ENCODE measurements at places on chromosomes 13 and 19.

DNA sequence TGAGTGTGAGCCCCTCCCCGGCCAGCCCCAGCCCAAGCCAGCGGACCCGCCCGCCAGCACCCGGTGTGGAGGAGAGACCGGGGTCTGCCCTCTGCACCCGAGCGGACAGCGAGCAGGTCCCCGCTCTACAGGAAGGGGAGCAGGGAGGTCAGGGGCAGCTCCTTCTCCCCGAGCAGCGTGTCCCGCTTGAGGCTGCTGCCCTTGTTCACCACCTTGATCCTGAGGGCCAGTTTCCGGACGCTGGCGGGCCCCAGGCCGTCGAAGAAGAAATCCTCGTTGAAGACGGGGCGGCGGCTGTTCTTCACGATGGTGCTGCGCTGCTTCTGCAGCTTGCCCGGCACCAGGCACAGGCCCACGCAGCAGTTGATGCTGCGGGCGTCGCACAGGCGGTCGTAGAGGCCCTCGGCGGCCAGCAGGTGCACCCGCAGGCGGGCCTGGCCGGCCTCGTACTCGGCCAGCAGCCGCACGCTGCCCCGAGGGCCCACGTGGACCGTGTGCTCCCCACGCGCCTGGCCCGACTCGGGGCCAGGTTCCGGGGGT is 1.9 kb downstream of the C2CD4C start:
- DNase-seq = no peak

GRCh38 chr13:59755632-59756290 is 408.0 kb downstream of the DIAPH3 start:
- DNase-seq = no peak

DNA sequence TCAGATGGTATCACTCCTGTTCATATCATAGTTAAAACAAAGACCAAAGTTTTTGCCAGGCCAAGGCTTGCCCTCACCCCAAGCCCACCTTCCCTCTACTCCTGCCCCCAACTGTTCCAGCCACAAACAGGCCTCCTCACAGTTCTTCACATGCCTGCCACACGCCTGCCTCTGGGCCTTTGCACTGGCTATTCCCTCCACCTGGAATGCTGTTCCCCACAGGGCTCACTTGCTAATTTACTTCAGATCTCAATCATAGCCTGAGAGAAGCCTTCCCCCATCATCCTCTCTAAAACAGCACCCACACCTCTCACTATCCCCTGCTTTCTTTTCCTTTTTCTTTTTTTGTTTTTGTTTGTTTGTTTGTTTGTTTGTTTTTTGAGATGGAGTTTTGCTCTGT is 4.9 kb upstream of the AXL start:
- no peak for DNase-seq

DNA sequence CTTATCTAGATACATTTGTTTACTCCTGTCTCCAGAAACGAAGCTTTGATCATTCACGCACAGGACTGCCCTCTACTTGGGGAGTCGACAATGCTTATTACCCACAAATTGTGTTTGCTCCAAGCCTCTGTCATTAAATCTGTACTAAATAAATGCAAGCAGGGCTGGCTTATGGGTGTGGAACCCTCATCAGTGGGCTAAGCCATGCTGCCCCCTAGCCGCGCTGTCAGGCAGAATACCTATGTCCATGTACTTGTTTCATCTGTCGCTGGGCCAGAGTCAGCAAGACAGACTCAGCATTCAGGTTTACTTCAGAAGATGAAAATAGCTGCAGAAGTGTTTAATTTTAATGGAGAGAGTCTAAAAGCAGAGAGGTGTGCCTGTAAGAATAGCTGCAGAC is 110.0 kb upstream of the PRR20A start:
- no peak for DNase-seq

DNA sequence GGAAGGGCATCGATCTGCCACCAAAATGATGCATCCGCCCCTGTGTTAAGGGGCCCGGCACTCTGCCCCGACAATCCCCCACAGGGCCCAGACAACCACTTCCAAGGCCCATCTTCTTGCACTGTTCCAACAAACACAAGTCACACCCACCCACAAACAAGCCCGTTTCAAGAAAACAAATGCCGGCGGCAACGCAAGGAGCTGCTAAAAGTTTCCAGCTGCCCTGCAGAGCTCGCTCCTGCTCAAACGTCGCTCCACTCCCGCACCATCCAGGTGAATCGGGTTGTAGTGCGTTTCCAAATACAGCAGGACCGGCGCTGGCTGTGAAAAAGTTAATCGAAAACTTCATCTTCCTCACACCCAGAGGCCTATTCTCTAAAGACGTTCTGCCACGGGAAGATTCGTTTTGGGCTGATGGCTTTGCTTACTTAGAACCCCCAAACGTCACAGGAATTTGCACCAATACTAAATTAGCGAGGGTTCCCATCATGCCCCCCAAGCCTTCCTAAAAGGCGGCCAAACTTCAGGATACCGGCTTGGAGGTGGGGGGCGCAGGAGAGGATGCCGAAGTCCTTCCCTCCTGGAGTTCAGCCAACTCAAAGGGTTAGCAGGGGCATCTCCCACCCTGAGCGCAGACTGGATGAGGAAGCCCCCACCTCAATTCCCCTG is 107.4 kb upstream of the DOCK9 start:
- no peak for DNase-seq

DNA sequence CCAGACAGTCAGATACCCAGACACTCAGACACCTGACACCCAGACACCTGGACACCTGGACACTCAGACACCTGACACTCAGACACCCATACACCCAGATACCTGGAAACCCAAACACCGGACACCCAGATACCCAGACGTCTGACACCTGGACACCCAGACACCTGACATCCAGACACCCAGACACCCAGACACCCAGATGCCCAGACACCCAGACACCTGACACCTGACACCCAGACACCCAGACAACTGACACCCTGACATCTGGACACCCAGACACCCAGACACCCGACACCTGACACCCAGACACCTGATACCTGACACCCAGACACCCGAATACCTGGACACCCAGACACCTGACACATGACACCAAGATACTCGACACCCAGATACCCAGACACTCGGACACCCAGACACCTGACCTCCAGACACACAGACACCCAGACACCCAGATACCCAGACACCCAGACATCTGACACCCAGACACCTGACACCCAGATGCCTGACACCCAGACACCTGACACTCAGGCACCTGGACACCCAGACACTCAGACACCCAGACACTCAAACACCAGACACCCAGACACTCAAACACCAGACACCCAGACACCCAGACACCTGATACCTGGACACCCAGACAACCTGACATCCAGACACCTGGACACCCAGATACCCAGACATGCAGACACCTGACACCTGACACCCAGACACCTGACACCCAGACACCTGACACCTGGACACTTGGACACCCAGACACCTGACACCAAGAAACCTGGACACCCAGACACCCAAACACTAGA is 19.1 kb downstream of the C19orf12 start:
- DNase-seq = no peak

GRCh38 chr19:18155095-18156087 is 2.4 kb downstream of the PIK3R2 start:
- DNase-seq = no peak

DNA sequence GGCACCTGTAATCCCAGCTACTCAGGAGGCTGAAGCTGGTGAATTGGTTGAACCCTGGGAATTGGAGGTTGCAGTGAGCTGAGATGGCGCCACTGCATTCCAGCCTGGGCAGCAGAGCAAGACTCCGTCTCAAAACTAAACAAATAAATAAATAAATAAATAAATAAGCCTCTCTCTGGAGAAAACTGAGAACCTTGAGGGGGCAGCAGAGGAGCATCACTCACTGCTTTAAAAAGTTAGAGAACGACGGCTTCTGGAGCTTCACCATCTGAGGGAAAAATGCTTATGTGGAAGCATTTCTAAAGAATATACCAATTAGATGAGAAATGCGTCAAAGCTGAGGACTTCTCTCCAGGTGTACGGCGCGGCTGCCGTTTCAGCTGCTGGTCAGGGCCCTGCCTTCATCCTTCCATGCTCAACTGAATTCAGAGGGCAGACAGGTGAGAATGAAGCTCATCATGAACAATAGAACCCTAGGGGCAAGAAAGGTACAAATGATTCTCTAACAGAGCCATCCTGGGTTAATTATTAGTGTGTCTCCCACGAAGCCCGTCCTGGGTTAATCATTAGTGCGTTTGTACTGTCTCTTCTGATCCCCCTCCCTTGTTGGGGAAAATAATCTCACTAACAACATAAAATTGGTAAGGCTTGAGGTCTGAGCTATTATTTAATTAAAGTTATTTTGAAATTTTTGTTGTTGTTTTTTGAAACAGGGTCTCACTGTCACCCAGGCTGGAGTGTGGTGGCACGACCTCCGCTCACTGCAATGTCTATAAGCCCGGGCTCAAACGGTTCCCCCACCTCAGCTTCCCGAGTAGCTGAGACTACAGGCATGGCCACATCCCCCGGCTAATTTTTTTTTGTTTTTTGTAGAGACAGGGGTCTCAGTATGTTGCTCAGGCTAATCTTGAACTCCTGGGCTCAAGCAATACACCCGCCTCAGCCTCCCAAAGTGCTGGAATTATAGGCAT is 80.1 kb downstream of the IPO5 start:
- DNase-seq = no peak

Measured in stimulated activated CD4-positive, alpha-beta T cell treated with anti-CD3 and anti-CD28 coated beads, TNF-alpha, amount 100 ng/mL, for 1 hour (primary cell).